Activated T-cell treated with anti-CD3 and anti-CD28 coated beads for 4 hours (primary cell): ENCODE measurements at places on chromosomes 7 and 10.
A peak's percentile ranks its signal among the peaks of the same experiment; 100 is the strongest.

- DNase-seq, result no peak
These were observed 80.9 kb downstream of the CACNB2 start for GRCh38 chr10:18221123-18221522.

GRCh38 chr7:127850195-127850594, 181.0 kb downstream of the LRRC4 start:
- DNase-seq, result no peak

- no peak for DNase-seq
These were observed 5.8 kb downstream of the CDCA7L start for GRCh38 chr7:21939858-21940372.

- no peak for DNase-seq
These were observed 108.9 kb upstream of the PDCD4 start for GRCh38 chr10:110762849-110763211.

- no peak for DNase-seq
These were observed 314.5 kb upstream of the AKR1E2 start for GRCh38 chr10:4511509-4511908.

DNA sequence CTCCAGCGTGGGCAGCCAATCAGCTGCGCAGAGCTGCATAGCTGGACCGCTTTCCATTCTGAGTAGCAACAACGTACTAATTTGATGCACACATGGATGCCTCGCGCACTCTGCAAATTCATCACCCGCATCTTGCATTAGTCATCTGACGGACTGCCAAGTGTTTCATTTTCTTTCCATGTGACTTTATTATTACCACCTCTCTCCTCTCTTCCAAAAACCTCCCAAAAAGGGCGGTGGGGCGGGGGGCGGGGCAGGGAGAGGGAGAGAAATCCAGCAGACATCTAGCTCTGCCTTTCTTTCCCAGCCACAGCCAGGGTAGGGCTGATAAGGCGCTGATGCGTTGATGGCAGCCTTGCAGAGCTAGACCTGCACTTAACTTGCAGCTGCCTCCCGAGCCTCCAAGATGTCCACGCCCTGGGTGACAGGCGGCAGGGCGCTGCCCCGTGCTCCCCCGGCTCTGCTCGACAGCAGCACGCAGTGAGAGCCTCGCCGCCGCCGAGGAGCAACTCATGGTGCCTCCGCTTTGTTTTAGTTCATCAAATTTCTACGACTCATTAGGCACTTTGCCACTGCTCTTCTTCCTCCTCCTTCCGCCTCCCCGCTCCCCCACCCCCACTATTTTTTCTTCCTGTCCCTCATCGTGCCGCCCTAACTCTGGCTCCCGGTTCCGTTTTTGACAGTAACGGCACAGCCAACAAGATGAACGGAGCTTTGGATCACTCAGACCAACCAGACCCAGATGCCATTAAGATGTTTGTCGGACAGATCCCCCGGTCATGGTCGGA, 147.3 kb downstream of the CELF2 start:
- DNase-seq, result peak; percentile 51

- DNase-seq, result no peak
These were observed 343.0 kb downstream of the CRPPA start for GRCh38 chr7:16078076-16078952.

GRCh38 chr7:102473271-102473991, 5.3 kb downstream of the POLR2J start:
- DNase-seq, result no peak

DNA sequence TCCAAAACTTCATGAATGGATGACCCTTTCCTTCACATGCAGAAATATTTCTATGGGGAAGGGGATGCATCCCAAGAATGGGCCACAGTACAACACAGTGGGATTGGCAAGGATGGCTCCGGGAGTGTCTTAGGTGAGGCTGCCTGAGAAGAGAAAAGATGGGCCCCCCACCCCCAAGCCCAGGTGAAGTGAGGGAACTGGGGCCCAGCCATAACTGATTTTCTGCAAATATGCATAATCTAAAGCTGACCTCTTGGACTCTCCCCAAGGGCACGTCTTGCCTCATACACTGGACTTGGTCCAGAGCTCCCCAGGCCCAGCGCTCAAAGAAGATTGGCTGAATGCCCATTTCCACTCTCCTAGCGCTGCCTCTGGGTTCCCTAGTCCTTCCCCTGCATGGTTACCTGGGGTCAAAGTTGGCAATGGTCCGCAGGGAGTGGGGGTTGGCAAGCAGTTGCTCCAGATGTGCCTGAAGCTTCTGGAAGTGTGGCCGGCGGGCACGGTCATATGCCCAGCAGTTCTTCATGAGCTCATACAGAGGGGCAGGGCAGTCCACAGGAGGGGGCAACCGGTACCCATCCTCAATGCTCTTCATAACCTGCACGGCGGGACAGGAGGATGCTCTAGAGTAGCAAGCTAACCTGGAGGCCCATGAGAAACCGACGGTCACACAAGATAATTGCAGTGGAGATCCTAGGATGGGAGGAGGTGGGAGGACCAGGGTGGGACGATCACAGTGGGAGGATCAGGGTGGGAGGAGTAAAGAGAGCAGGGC, 12.3 kb downstream of the ZYX start:
- DNase-seq, result no peak

GRCh38 chr7:36057323-36057722, 95.7 kb upstream of the EEPD1 start:
- no peak for DNase-seq

DNA sequence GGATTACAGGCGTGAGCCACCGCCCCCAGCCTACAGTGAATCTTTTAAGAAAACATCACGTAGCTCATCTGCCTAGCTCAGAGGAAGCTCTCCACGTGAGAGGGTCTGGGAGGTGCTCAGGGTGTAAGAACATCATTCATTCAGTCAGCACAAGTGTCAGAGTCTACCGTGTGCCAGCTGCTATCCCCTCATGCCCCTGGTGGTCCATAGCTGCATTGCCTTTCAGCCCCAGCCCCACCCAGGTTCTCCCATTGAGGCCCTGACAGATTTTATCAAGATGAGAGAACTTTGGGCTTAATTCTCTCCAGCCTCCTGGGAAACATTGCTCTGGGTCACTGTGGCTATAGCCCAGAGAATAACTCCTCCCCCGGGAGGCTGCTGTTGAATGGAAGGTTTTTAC, 45.1 kb downstream of the ZNF503 start:
- no peak for DNase-seq

GRCh38 chr7:36076074-36076473, 77.0 kb upstream of the EEPD1 start:
- no peak for DNase-seq

DNA sequence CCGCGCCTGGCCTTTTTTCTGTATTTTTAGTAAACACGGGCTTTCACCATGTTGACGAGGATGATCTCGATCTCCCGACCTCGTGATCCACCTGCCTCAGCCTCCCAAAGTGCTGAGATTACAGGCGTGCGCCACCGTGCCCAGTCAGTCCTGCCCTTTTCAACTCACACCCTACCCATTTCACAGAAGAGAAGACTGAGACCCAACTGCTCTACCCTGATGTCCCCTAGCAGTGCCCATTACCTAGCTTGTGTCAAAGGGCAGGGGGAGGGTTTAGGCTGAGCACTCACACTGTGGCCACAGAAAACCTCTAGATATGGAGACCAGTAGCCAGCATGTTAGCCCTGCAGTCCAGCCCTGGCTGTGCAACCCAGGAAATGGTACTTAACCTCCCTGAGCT, 15.7 kb downstream of the MMD2 start:
- DNase-seq, result no peak

DNA sequence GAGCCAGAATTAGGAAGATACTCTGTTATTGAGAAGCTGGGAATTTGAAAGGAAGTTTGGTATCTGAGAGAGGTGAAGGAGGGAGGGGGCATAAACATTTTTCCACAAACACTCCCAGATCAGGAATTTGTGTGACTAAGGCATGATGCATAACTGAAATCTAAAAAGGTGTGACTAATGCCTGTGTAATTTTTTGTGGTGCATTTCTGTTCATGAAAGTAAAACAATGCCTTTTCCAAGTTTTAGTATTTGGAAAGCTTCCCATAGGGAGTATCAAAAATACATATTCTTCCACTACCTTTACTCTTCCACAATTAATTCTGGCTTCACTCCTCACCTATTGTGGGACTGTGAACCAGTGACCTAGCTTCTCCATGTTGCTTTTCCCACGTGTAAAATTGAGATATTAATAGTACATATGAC, 56.4 kb upstream of the CAV2 start:
- DNase-seq, result no peak

GRCh38 chr10:70369498-70370018, 12.9 kb downstream of the LRRC20 start:
- DNase-seq, result no peak

DNA sequence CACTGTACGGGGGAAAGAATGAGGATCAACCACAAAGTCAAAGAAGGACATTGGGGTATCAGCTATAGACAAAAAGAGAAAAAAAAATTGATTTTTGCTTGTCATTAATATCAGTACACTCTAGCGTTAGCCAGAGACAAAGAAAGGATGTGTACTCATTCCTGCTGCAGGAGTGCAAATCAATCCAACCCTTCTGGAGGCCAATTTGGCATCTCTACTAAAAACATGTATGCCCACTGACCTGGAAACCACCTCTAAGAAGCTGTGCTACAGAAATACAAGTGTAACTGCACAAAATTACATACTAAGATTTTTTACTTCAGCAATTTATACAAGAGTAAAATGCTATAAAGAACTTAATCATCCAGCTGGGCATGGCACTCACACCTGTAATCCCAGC, 13.6 kb downstream of the NSMCE4A start:
- DNase-seq, result no peak

- DNase-seq, result no peak
These were observed 1.5 kb downstream of the ZNF800 start for GRCh38 chr7:127390817-127391590.

GRCh38 chr7:29102558-29103151, 43.7 kb downstream of the CPVL start:
- DNase-seq, result peak; percentile 5

GRCh38 chr7:70706204-70706603, 425.7 kb upstream of the GALNT17 start:
- DNase-seq, result no peak
